ENCODE measurements at places on chromosomes 2 and 18.

- DNase-seq: peak; percentile 59
- H3K27ac ChIP-seq: peak overlapping the region; percentile 50
- peaks cover 7% of the 10 kb centered on the region for H3K36me3 ChIP-seq
- H3K27me3 ChIP-seq: no peaks in the 10 kb centered on the region
Observed at GRCh38 chr2:85053802-85054201, 79.4 kb upstream of the TCF7L1 start.

DNA sequence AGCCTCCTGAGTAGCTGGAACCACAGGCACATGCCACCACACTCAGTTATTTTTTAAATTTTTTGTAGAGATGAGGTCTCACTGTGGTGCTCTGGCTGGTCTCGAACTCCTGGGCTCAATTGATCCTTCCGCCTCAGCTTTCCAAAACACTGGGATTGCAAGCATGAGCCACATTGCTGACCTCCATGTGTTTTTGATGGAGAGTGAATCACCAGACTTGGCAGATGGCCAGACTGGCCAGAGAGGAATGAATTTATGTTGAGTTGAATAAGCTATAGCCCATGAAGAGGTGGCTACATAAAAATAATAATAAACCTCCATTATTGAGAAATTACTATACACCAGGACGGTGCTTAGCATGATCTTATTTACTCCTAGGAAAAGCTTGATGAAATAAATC lies 91.5 kb downstream of the MREG start:
- H3K27me3 ChIP-seq: no peaks in the 10 kb centered on the region
- H3K27ac ChIP-seq: no peak overlapping the region
- H3K4me1 ChIP-seq: no peaks in the 10 kb centered on the region
- no peak overlapping the region for H3K4me3 ChIP-seq
- H3K36me3 ChIP-seq: no peaks in the 10 kb centered on the region
- DNase-seq: no peak

DNA sequence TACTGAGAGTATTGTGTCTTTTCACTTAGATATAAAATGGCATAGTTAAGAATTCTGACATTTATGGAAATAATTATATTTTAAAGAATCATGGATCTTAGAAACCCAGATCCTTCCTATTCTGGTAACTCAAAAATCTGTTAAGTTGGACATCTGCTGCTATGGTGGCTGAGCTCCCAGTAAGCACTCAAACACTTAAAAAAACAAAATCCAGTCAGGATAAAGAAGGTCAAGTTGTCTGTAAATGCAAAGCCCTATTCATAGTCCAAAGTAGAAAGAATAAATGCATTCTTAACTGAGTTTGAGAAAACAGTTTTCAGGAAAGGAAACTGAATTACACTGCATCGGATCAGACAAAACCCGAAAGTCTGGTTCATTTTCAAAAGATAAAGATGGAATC lies 35.6 kb downstream of the EIF2AK3 start:
- DNase-seq: no peak
- H3K4me1 ChIP-seq: no peaks in the 10 kb centered on the region
- no peak overlapping the region for H3K27ac ChIP-seq

DNA sequence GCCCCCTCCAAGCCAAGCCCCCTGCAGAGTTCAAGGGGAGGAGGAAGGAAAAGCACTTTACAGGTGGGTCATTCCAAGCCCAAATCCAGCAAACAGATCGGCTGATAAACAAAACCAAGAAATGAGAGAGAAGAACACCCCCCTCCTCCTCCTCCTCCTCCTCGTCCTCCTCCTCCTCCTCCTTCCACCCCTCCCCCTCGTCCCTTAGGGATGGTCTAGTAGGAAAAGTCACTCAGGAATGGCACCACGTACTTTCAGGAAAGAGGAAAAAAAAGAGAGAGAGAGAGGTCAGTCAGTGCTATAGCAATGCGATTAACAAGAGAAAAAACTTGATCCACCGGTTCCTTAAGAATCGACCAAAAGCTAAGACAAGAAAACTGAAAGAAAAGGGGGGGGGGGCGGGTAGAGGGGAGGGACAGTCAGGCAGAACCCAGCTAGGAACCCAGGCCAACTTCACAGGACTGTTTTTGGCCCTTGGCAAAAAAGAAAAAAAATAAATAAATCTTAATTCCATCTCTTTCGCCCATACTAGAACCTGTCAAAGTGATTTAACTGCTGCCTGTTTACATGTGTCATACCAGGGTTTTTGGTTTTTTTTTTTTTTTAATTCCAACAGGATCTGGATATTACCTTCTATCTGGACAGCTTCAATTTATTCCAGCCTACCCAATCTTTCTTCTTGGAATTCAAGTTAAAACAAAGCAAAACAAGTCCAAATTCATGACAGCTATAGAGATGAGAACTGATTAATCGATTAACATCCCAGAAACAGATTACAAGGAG lies 906 bp downstream of the IKZF2 start:
- no peaks in the 10 kb centered on the region for H3K36me3 ChIP-seq
- peak overlapping the region; percentile 98 for H3K27ac ChIP-seq
- DNase-seq: no peak

DNA sequence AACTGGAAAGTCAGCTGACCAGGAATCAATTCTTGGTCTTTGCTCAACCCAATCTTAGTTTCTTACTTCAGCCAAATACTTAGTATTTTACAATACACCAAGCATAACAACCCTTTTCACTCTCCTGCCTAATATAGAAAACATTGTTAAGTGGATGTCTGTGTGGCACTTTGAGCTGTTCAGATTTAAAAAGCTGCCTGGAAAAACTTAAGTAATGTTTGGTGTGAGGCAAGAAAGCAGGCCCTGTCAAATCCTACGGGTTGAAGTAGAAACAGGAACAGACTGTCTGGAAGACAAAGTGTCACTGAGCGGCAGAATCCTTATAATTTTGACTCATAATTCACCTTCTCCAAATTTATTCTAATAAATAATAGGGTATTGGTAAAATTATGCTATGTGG lies 37.1 kb upstream of the FRZB start:
- H3K27me3 ChIP-seq: no peaks in the 10 kb centered on the region
- no peak overlapping the region for H3K4me3 ChIP-seq
- H3K27ac ChIP-seq: no peak overlapping the region
- no peaks in the 10 kb centered on the region for H3K4me1 ChIP-seq
- no peak for DNase-seq
- no peaks in the 10 kb centered on the region for H3K36me3 ChIP-seq

GRCh38 chr2:55120634-55121359 lies 70.5 kb upstream of the RTN4 start:
- no peaks in the 10 kb centered on the region for H3K4me1 ChIP-seq
- no peaks in the 10 kb centered on the region for H3K27me3 ChIP-seq
- peak overlapping the region; percentile 52 for H3K27ac ChIP-seq
- H3K36me3 ChIP-seq: no peaks in the 10 kb centered on the region
- DNase-seq: no peak
- no peak overlapping the region for H3K4me3 ChIP-seq

DNA sequence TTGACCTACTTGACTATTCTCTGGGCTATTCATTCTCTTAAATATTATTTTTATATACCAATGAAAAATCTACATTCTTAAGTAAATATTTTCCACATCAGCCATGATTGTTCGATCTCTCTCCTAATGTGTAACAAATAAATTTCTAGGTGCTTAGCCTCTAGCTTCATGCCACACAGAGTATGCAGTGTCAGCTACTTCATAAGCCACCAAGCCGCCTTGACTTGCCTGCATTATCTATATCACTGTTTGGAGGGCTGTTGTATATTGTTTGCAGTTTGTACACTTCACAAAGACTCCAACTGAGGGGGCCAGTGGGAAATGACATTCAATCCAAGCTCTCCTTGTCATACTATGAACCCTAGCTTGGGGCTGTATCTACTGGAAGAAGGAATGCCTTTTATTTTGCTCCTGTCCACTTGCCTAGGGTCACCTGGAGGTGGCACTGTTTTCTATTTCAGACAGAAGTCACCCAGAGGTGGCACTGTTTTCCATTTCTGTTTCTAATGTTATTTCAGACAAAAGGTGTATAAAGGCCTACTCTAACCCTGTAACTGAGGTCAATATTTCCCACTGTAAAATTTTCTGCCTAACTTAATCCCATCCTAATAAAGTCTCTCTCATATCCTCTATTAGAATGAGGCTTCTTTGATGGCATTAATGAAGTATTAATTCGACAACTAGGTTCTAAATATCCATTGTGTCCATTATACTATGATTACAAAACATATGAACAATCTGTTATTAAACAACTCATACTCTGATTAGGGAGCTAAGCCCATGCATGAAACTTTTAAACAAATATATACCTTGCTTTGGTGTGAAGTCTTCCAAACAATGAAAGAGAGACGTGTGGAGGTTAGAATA lies 36.4 kb downstream of the COL5A2 start:
- H3K27me3 ChIP-seq: no peaks in the 10 kb centered on the region
- peak overlapping the region; percentile 30 for H3K27ac ChIP-seq
- no peak for DNase-seq
- H3K36me3 ChIP-seq: no peaks in the 10 kb centered on the region

DNA sequence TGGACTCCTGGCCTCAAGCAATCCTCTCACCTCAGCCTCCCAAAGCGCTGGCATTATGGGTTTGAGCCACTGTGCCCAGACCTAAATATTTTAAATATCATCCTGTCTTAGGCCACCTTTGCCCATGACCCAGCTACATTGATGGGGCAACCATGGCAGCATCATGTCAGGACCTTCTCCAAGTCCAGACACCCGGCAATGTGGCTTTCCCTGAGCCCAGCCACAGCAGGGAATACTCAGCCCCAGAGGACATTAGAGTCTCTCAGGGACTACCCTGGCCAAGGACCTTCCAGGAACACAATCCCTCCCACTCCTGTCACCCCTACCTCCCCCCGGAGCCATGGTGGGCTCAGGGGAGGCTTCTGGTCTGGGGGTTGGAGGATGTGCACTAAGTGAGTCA lies 72.8 kb downstream of the SMAD7 start:
- DNase-seq: no peak
- H3K27me3 ChIP-seq: no peaks in the 10 kb centered on the region
- no peaks in the 10 kb centered on the region for H3K36me3 ChIP-seq
- H3K4me1 ChIP-seq: no peaks in the 10 kb centered on the region

GRCh38 chr2:38619458-38620164 lies 16.9 kb upstream of the HNRNPLL start:
- H3K4me1 ChIP-seq: no peaks in the 10 kb centered on the region
- H3K27me3 ChIP-seq: no peaks in the 10 kb centered on the region
- H3K36me3 ChIP-seq: no peaks in the 10 kb centered on the region
- peak overlapping the region; percentile 29 for H3K27ac ChIP-seq

DNA sequence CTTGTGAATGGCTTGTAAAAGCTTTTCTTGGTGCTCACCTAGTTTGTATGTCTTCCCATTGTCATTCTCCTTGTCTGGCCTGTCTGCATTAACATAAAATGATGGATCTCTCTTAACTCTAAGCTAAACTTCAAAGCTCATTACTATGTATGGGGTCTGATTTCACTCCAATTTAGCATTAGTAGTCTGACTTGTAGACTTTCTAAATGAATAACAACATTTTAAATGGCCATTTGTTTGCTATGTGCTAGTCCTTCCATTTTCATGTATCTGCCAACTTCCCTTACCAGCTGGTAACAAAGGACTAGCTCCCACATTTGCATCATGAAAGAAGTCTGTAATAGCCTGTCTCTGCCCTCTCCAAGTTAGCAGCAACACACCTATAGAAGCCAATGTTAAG lies 324.2 kb upstream of the RGPD4 start:
- H3K4me1 ChIP-seq: no peaks in the 10 kb centered on the region
- no peaks in the 10 kb centered on the region for H3K27me3 ChIP-seq
- H3K4me3 ChIP-seq: no peak overlapping the region
- H3K27ac ChIP-seq: no peak overlapping the region
- DNase-seq: no peak

- no peaks in the 10 kb centered on the region for H3K36me3 ChIP-seq
- no peak overlapping the region for H3K4me3 ChIP-seq
- no peak overlapping the region for H3K27ac ChIP-seq
- H3K27me3 ChIP-seq: no peaks in the 10 kb centered on the region
- H3K4me1 ChIP-seq: no peaks in the 10 kb centered on the region
Observed at GRCh38 chr2:32755666-32756065, 127.8 kb downstream of the TTC27 start.

Data from breast epithelium (tissue), 4 donors.